ENCODE measurements at places on chromosomes 16 and 17.

GRCh38 chr17:17366941-17367875 lies 64.0 kb downstream of the NT5M start:
- DNase-seq, result no peak

GRCh38 chr16:31200821-31201568 lies 1.6 kb downstream of the PYCARD start:
- no peak for DNase-seq

- no peak for DNase-seq
Observed at GRCh38 chr17:37045351-37045922, 96.7 kb downstream of the AATF start.

DNA sequence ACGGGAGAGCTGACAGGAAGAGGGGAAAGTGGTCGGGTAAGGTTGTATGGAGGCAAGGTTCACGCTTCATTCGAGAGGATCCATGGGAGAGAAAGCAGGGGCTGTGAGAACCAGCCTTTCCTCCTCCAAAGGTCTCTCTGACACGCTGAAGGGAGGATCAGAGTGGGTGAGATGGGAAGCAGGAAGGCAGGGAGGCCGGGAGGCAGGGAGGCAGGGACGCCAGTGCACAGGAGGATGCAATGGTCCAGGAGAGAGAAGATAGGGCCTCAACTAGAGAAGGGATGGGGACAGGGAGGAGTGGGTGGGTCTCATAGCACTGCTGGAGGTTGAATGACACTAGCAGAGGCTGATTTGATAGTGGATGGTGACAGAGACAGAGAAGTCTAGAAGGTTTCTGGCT lies 54.1 kb downstream of the PIMREG start:
- DNase-seq, result no peak

GRCh38 chr17:35578929-35579432 lies 610 bp upstream of the PEX12 start:
- no peak for DNase-seq

DNA sequence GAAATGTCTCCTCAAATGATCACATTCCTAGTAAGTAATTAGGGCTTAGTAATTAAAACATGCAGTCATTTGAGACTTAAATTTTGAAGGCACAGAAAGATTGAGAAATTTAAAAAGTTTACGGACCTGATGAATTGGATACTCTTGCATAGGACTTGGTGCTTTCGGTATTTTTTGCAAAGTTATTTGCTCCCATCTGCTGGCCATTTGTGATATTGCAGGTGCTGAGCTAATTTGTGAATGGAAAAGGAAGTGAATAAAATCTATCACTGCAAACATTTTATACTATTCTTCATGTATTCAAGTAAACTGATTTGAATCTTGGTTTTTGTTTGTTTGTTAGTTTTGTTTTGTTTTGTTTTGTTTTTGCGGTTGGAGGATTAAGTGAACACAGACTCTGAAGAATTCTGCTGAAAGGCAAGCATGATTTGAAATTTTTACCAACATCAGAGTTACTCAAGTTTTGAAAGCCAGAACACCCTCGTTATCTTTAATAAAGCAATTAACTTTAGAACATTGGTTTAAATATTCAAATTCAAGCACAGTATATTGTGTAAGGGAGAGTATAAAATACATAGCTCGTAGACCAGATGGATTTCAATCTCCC lies 689.5 kb upstream of the RBFOX1 start:
- peak; percentile 2 for DNase-seq

DNA sequence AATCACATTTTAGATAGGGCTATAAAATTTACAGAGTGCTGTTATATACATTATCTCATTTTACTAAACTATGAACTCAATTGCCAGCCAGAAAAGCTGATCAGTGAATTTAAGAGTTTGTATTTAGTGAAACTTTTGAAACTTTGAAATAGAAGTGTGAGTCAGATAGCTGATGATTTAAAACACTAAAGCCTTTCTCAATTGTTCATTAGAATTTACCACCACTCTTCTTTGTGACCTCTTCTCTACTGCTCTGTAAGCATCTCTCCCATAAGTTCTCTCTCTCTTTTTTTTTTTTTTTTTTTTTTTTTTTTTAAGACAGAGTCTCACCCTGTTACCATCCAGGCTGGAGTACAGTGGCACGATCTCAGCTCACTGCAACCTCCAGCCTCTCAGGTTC lies 43.7 kb downstream of the GOSR1 start:
- no peak for DNase-seq

DNA sequence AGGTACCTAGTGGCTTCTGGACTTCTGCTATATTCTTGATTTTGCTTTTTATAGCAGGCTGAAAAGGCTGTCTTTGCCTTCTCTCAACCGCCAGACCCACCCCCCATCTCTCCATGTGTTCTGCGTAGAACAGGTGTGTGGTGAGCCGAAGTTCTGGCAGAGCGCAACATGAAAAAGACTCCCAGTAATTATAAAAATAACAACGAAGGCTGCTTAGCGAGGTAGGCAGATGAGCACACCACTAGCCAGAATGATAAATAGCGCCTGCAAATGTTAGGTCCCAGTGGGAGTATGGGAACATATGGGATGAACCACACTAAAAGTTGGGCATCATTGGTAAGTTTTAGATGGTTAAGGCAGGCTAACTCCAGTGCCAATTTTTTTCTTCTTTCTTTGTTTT lies 14.0 kb upstream of the RBFOX1 start:
- DNase-seq, result no peak

DNA sequence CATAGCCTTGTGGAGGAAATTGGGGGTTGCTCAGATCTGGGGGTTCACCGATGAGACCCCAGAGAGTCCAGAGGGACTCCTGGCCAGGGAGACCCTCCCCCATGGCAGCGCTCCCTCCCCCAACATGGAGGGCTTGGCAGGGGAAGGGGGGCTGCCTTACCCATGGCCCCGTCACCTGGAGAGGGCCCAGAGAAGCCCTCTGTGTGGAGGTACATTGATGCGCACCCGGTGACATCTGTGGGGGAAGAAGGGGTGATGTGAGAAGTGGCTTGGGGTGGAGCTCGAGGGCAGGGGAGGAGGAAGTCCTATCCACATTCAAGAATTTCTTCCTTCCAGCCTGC lies 16.2 kb downstream of the ETV4 start:
- no peak for DNase-seq

- DNase-seq, result no peak
Observed at GRCh38 chr17:80774643-80775281, 216.9 kb upstream of the CHMP6 start.

GRCh38 chr17:51846566-51846965 lies 311.9 kb downstream of the CA10 start:
- DNase-seq, result no peak

DNA sequence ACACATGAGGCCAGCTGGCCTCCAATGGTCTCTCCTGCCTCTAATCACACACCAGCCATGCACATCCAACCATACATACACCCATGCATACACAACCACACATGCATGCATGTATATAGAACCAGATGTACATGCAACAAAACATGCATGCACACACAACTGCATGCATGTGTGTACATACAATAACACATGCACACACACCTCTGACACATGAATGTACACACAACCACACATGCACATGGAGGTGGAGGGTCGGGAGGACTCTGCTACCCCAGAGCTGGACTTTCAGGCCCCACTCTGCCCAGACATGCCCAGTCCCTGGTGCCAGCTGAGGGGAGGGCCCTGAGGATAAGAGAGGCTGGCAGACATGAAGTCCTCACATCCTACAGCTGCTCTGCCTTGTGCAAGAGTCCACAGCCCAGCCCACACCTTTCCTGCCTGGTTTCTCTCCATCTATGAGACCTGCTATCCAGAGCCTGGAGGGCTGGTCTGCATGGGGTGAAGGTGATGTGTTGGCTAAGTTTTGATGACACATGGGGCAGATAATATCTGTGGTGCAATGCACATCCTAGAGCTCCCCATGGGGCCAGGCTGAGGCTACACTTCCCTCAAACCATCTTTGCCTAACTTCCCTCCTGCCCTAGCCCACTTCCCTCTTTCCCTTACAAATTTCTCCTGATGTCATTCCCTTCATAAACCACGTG lies 50.9 kb upstream of the SDK2 start:
- no peak for DNase-seq

- DNase-seq, result no peak
Observed at GRCh38 chr16:13438064-13438463, 481.9 kb upstream of the ERCC4 start.

DNA sequence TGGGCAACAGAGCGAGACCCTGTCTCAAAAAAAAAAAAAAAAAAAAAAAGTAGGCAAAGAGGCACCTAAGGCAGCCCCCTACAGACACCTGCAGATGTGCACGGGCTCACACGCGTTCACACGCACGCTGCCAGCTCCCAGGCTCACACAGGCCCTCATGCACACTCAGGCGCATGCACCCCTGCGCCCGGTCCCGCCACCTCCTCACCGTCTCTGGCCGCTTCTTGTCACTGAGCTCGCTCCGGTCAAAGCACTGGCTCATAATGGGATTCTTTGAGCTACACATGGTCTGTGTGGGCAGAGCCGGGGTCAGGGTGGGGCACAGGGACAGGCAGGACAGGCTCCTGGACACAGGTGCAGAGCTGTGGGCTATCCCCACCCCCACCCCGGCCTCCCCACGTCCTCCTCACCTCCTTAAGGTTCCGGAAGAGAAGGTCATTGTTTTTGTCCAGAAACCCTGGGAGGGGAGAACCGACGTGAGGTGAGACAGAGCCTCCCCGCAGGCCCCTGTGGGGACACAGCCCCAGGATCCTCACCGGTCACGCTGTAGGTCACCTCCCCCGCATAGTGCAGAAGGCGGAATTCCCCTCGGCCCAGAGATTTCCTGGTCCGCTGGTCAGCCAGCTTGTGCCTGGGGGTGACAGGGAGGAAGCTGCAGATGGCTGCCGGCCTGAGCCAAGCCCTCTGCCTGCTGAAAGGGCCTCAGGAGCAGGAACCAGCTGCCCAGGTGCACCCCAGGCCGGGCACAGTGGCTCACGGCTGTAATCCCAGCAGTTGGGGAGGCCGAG lies 17.9 kb downstream of the MYO1C start:
- DNase-seq, result no peak

DNA sequence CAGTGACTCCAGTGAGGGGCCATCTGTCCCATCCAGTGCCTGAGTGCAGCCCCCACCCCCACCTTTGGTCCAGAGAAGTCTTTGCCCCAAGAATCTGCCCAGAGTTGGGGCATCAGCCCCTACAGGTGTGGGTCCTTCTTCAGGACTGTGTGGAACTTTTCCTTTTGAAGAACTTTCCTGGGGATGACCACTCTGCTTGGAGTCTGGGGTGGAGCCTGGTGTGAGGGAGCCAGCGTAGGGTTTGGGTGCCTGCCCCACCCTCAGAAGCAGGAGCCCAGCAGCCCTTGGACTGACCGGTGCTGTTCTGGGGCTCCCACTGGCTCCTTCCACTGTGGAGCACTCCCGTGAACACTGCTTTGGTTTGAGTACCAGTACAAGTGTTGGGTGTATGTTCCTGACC lies 19.3 kb downstream of the MPRIP start:
- no peak for DNase-seq

DNA sequence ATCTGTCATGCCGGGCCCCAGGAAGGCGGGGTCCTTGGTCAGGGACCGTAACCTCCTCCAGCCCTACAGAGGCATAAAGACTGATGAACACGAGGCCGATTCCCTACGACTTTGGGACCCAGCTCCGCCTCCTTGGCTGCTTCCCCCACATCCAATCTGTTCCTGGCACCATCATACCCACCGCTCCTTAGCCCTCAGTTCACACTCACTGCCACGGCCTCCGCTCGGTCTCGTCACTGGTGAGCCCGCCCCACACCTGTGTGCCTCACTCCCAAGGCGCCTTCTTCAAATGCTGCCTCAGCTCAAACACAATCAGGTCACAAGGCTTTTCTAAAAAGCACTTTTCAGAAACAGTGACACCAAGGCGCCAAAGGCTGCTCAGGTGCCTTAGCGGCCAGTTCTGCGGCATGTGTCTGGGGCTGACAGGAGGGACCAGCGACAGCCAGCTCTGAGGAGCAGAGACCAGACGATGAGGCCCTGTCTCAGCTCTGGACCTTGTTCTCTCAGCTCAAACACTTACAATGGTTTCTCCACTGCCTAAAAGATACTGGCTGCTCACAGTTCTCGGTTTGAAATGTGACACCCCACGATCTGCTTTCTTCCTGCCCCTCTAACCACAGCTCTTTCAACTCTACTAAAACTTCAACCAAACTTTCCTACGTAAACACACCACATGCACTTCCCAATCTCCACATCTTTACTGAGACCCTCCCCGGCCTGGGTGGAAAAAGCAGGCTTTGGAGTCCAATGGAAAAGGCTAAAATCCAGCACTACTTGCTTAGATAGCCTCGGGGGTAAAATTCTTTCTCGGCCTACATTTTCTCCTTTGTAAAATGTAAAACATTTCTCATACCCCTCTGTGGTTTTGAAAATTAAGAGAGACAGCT lies 33.2 kb downstream of the CYB5D2 start:
- no peak for DNase-seq

- no peak for DNase-seq
Observed at GRCh38 chr17:80759377-80759673, 214.7 kb downstream of the RPTOR start.

DNA sequence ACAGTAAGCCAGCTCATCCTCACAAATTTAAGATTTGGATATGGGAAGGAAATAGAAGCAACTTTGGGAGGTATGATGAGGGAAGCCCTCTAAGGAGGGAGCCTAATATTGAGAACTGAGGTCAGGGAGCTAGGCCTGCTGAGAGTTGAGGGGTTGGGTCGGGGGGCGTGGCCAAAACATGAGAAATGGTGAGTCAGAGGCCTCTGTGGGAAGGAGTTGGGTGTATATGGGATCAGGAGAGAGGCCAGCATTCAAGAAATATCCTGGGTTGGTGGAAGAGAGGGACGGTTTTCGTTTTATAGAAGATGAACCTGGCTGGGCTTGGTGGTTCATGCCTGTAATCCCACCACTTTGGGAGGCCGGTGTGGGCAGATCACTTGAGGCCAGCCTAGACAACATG lies 48.4 kb downstream of the CLEC16A start:
- DNase-seq, result no peak

DNA sequence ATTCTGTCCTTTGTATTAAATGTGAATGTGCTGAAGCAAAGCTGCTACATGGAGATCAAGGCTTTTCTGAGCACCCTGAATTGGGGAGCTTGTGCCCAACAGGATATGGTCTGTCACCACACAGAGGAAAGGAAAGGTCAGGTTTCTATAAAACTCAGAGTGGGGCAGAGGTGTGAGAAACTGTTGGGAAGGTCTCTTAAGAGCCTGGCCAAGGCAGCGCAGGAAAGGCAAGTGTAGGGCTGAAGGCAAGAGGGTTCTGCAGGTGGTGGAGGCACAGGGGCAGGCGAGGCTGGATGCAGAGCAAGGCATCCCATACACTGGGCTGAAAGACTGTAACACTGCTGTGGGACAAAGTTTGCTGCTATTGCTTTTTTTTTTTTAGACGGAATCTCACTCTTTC lies 8.1 kb downstream of the COX6A2 start:
- no peak for DNase-seq

- no peak for DNase-seq
Observed at GRCh38 chr17:65029605-65030336, 26.8 kb downstream of the GNA13 start.

GRCh38 chr16:87832741-87833502 lies 36.4 kb downstream of the SLC7A5 start:
- DNase-seq, result no peak

DNA sequence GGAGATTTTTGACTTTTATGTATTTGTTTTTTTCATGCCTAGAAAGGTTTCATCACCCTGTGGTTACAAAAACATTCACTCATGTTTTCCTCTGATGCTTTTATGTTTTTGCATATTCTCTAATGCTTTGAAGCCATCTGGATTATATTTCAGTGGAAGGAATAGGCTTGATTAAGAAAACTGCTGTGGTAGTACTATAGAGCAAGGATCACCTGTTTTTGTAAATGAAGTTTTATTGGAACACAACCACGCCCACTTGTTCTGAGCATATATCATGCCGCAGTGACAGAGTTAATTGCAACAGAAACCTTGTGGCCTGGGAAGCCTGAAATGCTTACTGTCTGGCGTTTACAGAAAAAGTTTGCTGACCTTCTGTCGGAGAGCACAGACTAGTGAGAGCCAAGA lies 11.5 kb downstream of the COX10 start:
- no peak for DNase-seq
